Erythroblast (primary cell): ENCODE measurements at places on chromosomes 7 and 10.
A peak's percentile ranks its signal among the peaks of the same experiment; 100 is the strongest.

DNA sequence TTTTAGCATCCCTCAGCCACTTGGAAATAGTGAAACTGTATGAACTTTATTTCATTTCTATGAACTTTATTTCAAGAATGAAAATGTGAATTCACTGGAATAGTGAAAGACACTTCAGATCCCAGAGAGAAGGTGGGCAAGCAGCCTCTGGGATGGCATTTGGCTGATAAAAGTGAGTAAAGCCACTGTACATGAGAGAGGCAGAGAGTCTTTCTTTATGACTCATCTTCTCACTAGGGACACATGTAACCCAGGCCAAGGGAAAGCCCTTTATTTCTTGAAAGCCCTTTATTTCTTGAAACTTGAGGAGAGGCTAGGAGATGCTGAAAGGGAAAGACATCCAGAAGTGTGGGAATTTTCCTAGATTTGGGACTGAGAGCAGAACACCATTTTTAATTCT lies 148.9 kb upstream of the SMIM30 start:
- DNase-seq = no peak

GRCh38 chr7:18437101-18437500 lies 58.4 kb upstream of the HDAC9 start:
- no peak for DNase-seq

DNA sequence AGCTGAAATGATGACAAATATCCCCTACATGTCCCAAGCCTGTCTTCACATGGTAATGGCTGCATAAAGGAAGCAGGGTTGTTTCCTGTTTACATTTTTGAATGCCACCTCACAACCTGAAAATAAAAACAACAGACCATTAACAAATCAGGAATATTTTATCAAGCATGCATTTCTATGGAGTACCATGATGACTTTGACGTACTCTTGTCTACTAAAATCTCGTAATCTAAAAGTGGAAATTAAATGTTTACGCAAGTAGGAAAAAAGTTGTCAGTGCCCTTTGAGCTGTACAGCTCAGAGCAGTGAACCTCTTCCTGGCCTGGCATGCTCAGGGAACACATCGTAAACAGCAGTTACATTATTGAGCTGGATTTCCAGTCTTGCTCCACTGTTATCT lies 194.1 kb downstream of the INHBA start:
- DNase-seq = no peak

GRCh38 chr7:99128076-99128950 lies 15.6 kb downstream of the SMURF1 start:
- DNase-seq = peak; percentile 43
